Fibroblast of upper back skin (primary cell): ENCODE measurements at places on chromosomes 16 and 17.

- DNase-seq: peak; percentile 76
Observed at GRCh38 chr17:74430706-74431567, 951 bp upstream of the GPRC5C start.

DNA sequence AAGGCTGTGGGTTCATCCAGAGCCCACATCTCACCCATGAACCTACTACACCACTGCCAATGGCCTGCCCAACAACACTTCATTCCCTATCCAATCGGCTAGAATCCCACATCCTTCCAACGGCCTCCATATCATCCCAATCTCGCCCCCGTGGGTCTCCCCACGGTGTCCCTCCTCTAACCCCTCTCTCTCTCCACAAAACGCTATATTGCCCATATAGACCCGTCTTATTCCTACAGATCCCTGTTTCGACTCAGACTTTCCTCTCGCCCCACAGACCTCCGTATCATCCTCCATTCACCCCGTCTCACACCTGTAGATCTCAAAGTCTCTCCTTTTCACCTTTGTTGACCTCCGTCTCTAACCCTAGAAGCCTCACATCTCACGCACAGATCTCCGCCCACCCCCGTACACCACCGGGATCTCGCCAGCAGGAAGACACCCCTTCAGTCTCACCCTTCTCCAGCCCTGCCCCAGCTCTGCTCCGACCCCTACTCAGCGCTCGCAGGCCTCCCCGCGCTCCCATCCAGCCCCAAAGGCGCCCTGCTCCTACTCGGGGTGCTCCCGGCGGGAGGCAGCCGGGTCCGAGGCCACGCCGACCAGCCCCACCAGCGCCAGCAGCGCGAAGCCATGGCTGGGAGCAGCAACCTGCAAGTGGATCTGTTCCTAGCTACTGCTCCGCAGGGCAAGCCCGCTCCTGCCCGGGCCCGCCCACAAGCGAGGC lies at the start of gene FDXR:
FDXR (minus strand) TSS at position 682 of the 724 bp plus-strand sequence; CDS start at position 632, 50 bp downstream.
- no peak for DNase-seq

GRCh38 chr17:67095803-67096202 lies 51.4 kb downstream of the CACNG1 start:
- DNase-seq: peak; percentile 51

DNA sequence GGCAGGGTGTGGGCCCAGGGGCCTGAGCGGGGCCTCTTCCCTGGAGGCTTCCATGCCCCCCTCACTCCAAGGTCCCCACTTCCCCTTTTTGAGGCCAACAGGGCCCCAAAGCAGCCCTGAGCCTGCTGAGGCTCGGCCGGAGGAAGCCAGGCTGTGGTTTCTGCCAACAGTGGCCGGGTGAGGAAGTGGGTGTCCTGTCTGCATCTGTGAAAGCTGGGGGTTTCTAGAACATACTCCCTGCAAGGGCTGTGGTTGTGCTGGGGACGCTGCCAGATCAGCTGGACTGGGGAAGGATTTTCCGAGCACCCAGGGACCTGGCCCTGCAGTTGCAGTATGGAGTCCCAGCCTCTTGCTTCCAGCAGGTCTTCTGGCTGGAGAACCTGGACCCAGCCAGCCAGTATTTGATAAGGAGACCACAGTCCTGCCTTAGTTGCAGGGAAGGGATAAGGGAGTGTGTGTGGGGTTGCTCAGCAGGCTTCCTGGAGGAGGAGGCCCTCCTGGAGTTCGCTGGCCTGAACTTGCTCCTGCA lies 15.7 kb downstream of the ADCY7 start:
- DNase-seq: peak; percentile 44

DNA sequence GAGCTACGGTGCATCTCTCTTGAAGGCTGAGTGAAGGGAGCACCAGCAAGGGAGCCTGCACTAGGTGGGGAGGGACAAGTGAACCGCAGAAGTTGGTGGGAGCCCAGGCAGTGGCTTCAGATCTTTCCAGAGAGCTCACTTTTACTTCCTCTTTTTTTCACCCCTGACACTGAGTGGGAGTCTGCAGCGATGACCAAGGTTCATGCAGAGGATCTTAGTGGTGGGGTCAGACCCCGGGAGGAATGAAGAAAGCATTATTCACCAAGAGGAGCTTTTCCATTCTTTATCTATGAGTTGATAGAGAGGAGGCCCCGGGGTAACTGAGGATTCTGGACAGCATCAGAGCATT lies 3.0 kb upstream of the CCL2 start:
- no peak for DNase-seq

GRCh38 chr17:81126281-81127132 lies 38.8 kb upstream of the PVALEF start:
- no peak for DNase-seq

DNA sequence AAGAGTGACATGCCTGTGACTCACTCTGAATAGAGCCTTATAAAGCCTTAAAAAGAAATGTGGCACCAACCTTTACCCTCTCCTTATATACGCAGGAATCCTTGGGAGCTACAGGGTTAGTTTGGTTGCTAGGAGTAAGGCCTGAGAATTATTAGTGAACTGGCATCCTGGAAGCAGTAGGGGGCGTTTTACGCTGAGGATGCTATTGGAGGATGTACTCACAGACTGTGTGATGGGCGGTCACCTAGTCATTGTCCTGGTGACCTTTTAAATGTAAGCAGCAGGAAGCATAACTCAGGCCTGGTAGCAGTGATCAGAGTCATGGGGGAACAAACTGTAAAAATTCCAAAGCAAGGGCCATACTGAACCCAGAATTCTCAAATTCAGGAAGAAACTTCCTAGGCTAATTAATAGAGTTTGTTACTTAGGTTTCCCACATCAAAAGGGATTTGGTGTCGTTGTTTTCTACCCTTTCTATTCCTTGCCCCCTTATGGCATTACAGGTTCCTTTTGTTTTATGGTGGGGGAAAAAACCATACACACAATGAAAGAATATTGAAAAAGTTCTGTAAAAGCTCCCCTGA lies 153.8 kb downstream of the SNX11 start:
- DNase-seq: no peak

DNA sequence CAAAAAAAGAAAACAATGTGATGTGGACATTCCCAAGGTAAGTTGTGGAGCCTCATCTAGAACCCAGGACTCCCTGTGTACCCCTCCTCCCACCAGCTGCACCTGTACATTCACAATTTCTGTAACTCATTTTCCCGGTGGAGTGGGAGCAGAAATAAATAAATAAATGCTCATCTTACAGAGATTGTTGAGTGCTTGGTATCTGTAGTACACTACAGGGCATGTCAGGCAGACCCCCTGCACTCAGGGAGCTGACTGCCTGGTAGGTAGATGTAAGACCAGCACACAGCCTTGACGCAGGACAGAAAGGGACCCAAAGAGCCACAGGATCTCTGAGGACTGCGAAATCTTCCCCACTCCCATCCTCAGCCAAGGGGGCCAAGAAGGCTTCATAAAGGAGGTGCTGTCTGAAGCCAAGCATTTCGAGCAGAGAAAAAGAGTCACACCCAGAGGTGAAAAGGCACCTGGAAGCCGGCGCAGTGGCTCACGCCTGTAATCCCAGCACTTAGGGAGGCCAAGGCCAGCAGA lies 6.5 kb downstream of the EIF1 start:
- DNase-seq: no peak

DNA sequence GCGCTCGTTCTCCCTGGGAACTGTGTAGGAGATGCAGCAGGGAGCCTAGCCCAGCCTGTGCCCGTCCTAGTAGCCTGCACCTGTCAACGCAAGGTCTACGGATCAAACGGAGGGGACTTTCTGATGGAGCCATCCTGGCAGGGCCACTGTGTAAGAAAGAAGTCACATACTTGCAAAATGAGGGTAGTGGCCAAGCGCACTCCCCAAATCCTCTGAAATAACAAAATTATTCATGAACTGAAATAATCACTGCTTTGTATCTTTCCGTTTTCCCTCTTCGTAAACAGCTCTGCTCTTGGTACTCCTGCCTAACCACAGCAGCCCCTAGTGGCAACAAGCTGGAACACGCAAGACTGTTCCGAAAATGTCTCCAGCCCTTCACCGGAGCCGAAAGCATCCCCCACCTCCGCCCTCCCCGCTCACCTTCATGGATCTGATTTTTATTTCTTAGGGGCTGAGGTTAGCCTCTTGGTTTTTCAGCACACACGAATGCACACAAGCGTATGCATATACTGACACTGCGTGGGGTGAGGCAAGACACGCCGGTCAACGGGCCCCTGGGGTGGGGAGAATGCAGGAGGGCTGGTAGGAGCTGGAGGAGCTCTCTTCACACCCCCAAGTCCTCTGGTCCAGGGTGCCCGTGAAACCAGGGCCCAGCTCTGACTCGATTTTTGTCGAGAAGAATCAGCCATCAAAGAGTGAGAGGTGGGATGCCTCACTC lies 100.8 kb downstream of the ABCC12 start:
- peak; percentile 62 for DNase-seq

- no peak for DNase-seq
Observed at GRCh38 chr16:53053967-53054669, 673 bp upstream of the CHD9 start.

DNA sequence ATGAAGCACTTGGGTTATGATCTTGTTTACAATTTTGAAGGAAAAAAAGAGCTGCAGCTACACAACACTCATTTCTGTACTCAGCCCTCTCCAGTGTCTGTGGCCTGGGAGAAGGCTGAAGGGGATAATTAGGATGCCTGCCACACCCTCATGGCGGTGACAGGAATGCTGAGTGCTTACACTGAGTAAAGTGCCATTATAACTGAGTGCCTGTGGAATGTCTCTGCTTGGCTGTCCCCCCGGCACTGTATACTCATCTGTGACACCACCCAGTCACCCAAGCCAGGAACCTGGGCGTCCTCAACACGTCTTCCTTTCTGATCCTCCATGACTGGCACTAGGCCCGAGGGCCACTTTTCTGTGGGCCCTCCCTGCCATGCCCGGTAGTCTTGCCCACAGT lies 3.5 kb upstream of the MRPL38 start:
- no peak for DNase-seq

DNA sequence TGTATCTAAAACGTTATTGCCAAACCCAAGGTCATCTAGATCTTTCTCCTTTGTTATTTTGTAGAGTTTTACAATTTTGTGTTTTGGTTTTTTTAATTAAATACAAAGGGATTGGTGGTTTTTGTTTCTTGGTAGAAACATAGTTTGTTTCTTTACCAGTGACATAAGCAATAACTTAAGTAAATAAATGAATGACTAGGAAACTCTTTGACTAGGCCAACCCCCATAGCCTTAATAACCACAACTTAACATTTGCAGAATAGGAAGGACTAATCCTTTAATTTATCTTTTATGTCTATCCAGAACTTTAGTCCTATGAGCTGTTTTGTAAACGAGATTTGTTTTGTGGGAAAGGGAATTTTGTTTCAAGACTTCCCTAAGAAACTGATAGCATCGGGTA lies 162.5 kb downstream of the PRKCA start:
- no peak for DNase-seq

DNA sequence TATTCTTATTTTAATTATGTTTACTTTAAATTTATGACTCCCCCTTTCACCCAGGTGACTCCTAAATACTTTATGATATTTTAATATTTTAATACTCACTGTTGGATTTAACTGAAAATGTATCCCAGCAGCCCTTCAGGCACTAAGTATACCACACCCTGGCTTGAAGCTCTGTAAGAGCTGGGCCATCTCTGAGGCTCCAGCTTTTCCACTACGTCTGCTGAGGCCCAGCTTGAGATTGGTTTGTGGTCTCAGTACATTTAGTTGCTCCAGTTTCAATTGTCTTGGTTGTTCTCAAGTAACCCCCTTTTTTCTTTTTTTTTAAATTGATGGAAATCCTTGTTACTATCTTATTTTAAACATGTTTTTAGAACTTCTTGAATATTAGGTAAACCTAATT lies 27.0 kb upstream of the CAPNS2 start:
- DNase-seq: no peak

DNA sequence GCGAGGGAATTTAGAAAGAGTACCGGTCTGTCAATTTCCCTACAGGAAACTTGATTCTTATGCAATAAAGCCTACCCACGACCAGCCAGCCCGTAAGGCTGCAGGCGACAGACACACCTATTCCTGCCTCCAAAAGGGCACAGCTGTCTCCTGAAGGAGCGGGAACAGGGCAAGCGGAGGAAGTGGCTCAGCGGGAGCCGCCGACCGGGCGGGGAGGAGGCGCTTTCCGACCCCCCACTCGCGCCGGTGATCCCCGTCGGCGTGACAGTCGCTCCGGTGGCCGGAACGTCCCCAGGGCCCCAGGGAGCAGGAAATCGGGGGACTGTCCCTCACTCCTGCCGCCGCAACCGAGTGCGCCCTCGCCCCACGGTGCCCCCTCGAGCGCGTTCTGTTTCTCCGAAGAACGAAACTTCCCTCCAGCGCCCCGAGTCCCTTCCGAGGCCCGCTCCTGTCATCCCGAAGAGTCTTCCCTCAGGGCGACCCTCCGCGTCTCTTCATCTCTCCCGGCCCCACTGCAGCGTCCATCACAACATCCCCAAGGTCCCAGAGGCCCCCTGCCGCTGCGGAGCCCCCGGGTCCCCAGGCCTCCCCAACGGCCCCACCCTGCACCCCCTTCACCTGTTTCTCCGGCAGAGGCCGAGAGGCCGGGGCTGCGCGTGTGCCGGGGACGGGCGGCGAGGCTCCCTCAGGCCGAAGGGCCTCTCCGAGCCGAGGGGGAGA lies 421 bp downstream of the STAT3 start:
- no peak for DNase-seq

GRCh38 chr17:21167303-21167702 lies 40.5 kb downstream of the DHRS7B start:
- no peak for DNase-seq

DNA sequence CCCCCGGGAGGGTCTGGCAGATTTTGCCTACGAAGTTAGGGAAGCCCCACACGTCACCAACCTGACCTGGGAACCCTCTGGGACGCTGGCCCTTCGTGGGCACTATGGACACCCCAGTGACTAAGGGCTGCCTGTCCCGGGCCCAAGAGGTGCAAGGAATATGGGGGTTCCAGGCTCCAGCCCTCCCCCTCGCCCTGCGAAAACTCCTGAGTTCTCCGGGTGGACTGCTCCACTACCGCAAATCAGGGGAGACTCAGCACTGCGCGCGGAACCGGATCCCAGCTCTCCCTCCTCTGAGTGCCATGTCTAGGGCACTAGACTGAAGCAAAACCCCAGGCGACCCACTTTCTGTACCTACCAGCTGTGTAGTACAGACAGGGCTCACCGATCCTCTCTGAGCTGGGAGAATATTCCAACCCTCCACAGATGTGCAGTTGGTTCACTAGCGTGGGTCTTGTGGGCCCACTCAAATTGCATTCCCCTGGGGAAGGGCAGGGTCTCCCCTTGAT lies at the start of gene ARL5C:
ARL5C (minus strand) TSS at position 321 of the 509 bp plus-strand sequence. CDS start 401 bp downstream, outside the sequence.
- no peak for DNase-seq

GRCh38 chr16:19112099-19112407 lies 1.7 kb upstream of the ITPRIPL2 start:
- no peak for DNase-seq

DNA sequence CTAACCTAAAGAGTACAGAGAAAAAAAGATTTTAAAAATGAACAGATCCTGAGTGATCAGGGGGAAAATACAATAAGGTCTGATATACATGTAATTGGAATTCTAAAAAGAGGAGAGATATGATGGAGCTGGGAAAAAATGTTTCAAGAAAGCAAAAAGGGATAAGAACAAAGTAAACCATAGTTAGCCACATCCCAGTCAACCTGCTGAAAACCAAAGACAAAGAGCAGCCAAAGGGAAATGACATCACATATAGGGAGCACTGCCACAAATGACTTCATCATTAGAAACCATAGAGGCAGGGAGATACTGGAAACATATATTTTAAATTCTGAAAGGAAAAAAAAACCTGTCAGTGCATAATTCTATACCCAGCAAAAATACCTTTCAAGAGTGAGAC lies 68.8 kb upstream of the AKTIP start:
- no peak for DNase-seq

- DNase-seq: no peak
Observed at GRCh38 chr17:82386255-82386831, 14.8 kb downstream of the UTS2R start.

GRCh38 chr16:35750157-35750689 lies 2290.8 kb downstream of the TP53TG3F start:
- DNase-seq: no peak

- no peak for DNase-seq
Observed at GRCh38 chr16:52399116-52399515, 147.8 kb downstream of the TOX3 start.
